ENCODE measurements at places on chromosomes 13 and 19.

DNA sequence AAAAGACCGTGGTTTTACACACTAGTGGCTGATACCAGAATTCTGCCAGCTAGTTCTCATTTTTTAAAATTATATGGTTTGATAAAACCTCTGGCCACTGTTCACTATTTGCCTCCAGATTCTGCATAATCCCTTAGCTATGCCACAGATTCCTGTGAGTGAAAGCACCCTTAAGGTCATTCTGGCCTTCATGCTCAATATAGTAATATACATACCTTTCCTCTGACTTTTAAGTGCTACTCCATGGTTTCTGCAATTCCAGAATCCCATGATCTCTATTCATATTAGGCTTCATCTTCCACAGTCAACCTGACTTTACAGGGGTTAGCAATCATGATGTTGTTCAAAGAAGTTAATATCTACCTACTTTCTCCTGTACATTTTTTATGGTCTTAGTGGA lies 274.1 kb upstream of the EDNRB start:
- no peak for DNase-seq

GRCh38 chr19:5578097-5578846 lies 10.5 kb upstream of the TINCR start:
- DNase-seq, result peak; percentile 64

DNA sequence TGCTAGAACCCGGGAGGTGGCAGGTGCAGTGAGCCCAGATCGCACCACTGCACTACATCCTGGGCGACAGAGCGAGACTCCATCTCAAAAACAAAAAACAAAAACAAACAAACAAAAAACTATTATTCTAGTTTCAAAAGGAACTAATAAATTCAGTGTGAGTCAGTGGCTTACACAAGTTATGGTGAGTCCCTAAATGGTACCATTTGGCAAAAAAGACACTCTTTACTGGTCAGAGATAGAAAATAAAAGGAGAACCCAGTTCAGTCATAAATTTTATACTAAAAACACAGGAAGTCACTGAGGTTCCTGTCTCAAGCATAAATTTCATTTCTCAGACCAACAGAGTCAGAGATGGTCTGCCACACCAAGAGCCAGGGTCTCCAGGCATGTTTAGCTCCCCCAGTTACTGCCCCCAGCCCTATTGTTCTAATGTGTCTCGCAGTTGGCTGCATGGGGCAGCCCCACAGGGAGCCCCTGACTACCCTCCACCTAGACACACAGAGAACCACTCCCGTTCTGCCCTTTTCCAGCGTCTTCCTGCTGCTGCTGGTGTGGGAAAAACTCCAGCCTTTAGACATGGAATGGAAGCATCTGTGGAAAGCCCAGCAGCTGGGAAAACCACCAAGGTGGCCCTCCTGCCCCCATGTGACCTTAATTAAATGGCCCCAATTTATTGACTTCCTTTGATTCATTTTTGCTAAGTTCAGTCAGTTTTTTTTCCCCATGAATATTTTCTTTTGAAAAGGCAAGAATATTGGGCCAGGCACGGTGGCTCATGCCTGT lies 12.2 kb downstream of the THSD1 start:
- no peak for DNase-seq

GRCh38 chr19:17021328-17021727 lies 5.3 kb downstream of the CPAMD8 start:
- DNase-seq, result no peak

DNA sequence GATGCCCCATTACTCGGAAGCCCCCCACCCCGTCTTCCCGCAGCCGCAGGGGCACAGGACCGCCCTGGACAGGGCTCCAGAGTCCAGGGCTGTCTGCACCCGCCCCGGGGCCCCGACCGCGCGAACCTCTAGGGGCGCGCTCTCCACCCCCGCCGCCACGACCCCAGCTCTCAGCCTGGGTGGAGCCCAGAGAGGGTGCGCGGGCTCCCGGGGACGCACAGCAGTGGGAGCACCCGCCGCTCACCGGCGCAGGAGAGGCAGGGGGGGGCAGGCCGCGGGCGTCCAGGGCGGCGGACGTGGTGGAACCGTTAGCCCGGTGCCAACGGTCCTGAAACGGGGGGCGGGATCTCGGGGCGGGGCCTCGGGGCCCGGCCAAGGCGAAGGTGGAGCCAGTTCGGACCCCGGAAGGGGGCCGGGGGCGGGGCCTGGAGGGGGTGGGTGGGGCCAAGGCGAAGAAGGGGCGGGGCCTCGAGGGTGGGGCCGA lies at the start of gene ATP8B3:
Gene ATP8B3 (minus strand): TSS at position 335 of the 484 bp plus-strand sequence. CDS start 540 bp downstream, outside the sequence.
- no peak for DNase-seq

- DNase-seq, result no peak
Measured at GRCh38 chr13:29654843-29655547, 59.5 kb upstream of the SLC7A1 start.

- peak; percentile 84 for DNase-seq
Measured at GRCh38 chr19:18636183-18636968, 452 bp upstream of the KLHL26 start.

GRCh38 chr19:39996218-39996810 lies 546 bp upstream of the ZNF546 start:
- no peak for DNase-seq

- DNase-seq, result no peak
Measured at GRCh38 chr19:18594824-18595373, 6.3 kb downstream of the REX1BD start.

GRCh38 chr19:39252458-39252857 lies 3.8 kb upstream of the IFNL4 start:
- no peak for DNase-seq

GRCh38 chr13:27336014-27336673 lies 65.5 kb downstream of the RASL11A start:
- no peak for DNase-seq

- DNase-seq, result no peak
Measured at GRCh38 chr13:75736173-75736572, 100.0 kb downstream of the LMO7 start.

GRCh38 chr13:32381539-32381938 lies 46.4 kb downstream of the N4BP2L1 start:
- no peak for DNase-seq

DNA sequence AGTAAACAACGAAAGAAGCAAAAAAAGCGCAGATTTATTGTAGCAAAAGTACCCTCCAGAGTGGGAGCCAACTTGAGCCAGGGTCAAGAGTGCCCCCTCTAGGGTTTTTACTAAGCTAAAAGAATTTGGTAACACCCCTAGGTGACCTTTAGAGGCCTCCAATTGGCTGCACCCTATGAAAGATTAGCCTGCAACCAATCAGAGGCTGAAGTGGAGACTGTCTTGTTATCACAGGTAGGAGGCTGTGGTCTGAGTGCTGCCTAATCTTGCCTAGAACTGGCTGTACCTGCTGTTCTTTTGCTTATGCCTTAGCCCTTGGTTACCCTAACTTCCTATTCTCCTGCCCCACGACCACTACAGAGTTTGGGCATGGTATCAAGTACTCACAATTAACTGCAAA lies 38.3 kb downstream of the ANKRD10 start:
- no peak for DNase-seq

GRCh38 chr13:74865656-74866055 lies 616.3 kb downstream of the TBC1D4 start:
- DNase-seq, result peak; percentile 9

DNA sequence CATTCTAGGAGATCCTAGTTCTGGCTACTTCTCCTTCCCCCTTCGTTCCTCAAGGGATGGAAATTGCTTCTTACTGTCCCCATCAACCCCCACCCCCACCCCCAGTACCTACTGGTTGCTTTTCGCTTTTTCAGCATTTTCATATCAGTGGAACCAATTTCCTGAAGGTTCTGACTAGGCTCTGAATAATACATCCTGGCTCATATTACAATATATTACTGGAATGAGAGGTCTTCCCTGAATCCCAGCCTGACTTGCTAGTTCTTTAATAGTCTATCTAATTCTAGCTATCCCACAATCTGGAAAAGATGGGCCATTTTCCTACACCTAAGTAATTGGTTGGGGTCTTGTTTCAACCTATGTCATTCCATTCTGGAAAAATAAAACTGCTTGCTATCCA lies 207.4 kb downstream of the COG6 start:
- no peak for DNase-seq

All from right lung (tissue), 10 donors.